ENCODE measurements at places on chromosomes 6 and 20.
A peak's percentile ranks its signal among the peaks of the same experiment; 100 is the strongest.

- no peak for DNase-seq
Observed at GRCh38 chr6:68649669-68650068, 14.6 kb downstream of the ADGRB3 start.

GRCh38 chr6:112214739-112215269 lies 39.6 kb downstream of the LAMA4 start:
- DNase-seq, result no peak

GRCh38 chr20:17295151-17295726 lies 68.4 kb downstream of the PCSK2 start:
- DNase-seq, result no peak

- no peak for DNase-seq
Observed at GRCh38 chr20:41412324-41413120, 45.9 kb upstream of the EMILIN3 start.

DNA sequence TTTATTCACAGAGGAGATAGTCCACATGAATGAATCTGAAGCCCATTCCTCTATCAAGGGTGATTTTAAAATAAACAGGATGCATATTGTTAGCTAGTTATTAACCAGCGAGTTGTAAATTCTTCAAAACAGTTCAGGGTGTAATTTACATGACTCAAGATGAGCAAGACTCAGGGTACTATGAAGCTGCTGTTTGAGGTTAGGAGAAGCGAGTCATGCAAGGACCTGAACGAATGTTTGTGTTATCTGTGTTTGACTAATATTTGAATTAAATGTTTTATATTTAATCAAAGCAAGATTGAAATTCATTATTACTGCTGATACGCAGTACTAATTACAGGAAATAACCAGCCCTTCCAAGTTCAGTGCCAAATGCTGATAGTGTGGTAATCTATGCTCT lies 191.1 kb downstream of the SAMD5 start:
- no peak for DNase-seq

- DNase-seq, result no peak
Observed at GRCh38 chr6:128230267-128230989, 290.0 kb downstream of the PTPRK start.

GRCh38 chr6:135145063-135145800 lies 35.9 kb upstream of the MYB start:
- no peak for DNase-seq

- no peak for DNase-seq
Observed at GRCh38 chr6:38773338-38773737, 58.2 kb downstream of the DNAH8 start.

- no peak for DNase-seq
Observed at GRCh38 chr6:158642097-158642601, 2.4 kb downstream of the DYNLT1 start.

- DNase-seq, result no peak
Observed at GRCh38 chr20:4766631-4767030, 44.9 kb downstream of the PRND start.

GRCh38 chr6:127520066-127520465 lies 931 bp upstream of the MTCL3 start:
- no peak for DNase-seq

DNA sequence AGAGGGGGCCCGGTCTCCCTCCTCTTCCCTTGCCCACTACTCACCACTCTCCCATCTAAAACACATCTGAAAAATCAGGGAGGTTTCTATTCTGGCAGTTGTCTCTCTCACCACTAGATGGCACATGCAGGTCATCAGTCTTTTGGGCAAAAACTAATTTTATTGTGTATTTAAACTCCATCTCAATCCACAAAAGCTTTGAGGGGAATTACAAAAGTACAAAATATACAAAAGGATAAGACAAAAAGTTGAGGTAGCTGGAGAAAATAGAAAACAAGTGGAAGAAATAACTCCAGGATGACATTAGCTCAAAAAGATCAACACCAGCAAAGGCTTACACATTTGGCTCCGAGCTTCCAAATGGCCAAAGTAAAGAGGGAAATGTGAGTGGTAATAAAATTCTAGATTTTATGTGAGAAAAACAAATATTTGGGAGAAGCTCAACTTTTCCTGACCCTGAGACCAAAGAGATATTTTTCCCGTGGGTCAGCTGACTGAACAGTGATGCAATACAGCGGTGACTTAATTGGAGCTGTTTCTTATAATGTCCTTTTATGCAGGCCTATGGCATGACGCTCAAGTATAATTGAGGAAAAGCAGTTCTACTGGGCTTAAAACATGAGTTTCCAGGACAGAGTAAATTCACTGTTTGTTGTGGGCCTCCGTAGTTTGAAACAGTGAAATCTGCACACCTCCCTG lies 79.8 kb upstream of the CHD6 start:
- DNase-seq, result no peak

- no peak for DNase-seq
Observed at GRCh38 chr20:63966944-63967322, 2.8 kb downstream of the ZNF512B start.

- no peak for DNase-seq
Observed at GRCh38 chr6:22206106-22206505, 90.7 kb downstream of the PRL start.

DNA sequence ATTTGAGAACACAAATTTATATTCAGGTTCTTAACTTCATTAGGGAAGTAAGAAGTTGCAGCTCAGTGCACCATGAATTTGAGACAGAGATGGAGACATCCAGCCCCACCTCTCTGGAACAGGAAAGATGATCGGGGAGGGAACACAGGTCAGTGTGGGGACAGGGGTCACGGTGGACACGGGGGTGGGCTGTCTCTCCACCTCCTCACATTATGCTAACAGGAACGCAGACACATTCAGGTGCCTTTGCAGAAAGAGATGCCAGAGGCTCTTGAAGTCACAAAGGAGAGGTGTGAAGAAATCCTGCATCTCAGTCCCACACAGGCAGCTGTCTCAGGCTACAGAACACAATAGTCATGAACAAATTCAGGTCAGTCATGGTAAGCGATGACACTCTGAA lies 3.1 kb downstream of the HLA-C start:
- DNase-seq, result no peak

- no peak for DNase-seq
Observed at GRCh38 chr20:35918021-35918420, 36.3 kb downstream of the SCAND1 start.

- DNase-seq, result peak; percentile 89
Observed at GRCh38 chr20:35277531-35278395, at the start of gene MMP24OS. MMP24OS (minus strand) TSS chr20:35278122; CDS start chr20:35277929, 193 bp downstream.

GRCh38 chr6:133170602-133171001 lies 70.6 kb upstream of the EYA4 start:
- no peak for DNase-seq

DNA sequence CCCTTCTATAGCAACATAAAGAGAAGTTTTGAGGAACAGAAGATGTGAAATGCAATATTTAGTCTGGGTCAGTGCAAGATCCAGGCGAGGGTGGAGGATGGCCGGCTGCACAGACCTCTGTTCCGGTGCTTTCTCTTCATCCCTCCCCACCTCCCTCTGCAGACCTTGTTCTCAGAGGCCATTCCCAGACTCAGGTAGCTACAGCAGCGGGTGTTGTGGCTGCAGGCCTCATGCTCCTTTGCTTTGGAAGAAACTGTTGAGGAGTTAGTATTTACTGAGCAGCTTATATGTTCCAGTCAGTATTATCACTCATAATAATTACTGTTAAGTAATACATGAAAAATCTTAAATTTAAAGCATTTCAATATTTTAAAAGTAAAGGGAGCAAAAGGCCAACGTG lies 1.7 kb downstream of the BTN3A3 start:
- DNase-seq, result no peak

- no peak for DNase-seq
Observed at GRCh38 chr6:136586295-136586694, 36.1 kb upstream of the MAP7 start.

DNA sequence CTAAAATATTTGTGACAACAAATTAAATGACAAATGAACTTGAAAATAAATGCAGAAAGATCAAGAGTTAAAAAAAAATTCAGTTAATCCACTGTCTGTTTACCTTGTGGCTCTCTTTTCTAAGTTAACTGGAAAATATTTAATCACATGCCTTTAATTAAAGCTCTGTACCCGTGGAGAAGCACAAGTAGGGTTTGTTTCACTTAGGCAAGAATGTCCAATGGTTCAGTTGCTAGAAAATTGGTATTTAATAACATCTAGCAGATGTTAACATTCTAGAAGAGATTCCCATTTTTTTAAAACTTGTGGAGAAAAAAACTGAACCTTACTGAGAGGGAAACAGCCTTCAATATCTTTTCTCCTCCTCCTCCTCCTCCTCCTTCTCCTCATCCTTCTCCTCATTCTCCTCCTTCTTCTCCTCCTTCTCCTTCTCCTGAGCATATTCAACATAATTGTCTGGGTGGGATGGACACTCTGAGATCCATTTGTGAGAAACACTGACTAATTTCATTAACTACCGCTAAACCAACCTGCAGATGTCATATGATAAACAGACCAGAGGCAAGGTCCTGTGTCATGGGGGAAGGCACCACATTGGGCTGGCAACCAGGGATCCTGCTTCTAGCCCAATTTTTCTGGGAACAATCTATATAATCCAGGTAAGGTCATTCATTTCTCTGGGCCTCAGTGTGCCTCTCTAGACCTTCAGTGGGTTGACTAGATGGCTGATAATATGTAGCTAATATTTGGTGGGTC lies 44.1 kb upstream of the AKIRIN2 start:
- DNase-seq, result no peak

- no peak for DNase-seq
Observed at GRCh38 chr20:41094353-41095055, 42.8 kb upstream of the PLCG1 start.

Data from D721Med (cell line).